CD8-positive, alpha-beta T cell (primary cell): ENCODE measurements at places on chromosomes 3 and 15.

DNA sequence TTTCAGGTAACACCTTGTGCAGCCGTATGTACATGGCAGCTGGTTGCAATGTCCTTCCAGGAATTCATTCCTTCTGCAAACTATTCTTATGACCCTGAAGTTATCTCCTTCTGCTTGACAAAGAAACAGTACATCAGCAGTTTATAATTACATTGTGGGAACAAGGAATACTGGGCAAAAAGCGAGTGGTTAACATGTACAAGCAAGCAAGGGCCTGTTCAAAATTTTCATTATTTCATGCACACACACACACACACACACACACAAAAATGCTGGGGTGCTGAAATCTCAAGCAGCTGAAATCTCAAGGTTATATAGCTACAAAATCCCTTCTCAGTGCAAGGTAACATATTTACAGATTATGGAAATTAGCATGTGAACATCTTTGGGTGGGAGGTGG, 30.7 kb downstream of the GTPBP8 start:
- DNase-seq, result no peak

GRCh38 chr3:143529018-143529478, 319.2 kb downstream of the SLC9A9 start:
- DNase-seq, result peak; percentile 4

DNA sequence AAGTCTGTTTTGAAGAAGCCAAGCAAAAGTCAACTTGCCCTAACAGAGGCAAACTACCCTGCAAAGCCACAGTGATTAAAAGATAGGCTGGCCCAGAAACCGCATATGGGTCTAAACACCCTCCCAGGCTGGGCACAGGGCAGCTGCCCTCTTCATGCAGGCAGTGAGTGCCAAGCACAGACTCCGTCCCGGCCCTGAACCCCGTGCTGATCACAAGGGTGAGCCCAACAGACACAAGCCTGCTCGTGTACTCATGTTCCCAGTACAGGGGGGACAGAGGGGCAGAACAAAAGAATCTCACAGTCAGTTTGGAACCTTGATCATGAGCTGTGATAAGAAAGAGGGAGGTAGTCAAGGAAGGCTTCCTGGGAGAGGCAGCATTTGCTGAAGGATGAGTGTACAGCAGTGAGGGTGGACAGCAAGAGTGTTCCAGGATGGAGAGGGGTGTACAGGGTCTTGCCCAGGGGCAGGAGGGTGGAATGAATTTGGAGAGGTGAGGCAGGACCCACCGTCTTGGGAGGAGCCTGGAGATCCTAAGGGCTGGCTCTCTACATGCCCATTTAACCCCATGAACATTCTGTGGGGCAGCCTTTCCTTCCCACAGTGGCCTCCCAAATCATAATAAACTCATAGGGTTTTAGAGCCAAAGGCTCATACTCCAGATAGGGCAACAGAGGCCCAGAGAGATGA, 43.2 kb upstream of the PRR23E start:
- no peak for DNase-seq

DNA sequence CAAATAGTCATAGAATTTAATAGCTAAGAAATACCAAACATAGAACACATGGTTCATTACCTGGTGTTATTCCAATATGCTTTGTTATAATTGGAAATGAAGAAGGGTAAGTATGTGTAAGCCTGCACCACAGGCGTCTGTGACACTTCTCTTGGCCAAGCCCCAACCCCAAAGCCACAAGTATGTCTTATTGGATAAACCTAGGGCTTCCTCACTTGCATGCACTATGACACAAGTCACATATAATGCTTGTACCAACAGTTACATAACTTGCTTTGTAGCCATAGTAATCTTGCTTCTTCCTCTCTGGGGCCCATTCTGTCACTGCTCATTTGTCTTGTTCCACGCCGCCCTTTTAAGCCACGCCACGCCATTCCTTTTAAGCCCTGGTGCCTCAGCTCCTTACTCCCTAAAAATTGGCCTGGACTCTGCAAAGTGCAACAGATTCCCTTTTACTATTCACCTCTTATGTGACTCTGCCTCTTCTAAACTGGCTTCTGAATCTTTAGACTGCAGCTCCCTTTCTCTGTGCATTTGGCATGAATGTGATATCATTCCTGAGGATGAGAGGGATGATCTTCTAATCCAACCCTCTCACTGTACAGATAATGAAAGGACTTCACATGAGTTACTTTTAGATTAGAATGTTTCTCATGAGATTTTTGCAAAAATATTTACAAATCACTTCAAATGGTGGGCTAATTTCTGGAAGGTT, 48.1 kb upstream of the EPHA3 start:
- DNase-seq, result no peak

DNA sequence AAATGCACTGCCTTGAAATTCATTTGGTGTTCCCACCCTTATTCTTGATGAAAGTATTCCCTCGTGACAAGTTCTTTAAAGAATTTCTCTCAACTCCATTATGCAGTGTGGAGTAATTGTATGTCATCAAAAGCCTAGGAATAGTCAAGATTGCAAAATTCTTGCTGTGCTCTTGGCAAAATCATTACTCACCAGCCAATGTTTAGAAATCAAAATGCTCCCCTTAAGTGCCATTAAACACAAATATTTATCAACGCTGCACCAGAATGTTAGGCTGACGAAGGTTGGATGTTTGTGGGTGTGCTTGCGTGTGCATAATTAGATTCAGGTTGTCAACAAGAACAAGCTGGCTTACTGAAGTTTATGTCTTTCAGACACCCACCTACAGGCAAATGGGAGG, 40.5 kb downstream of the SST start:
- no peak for DNase-seq

- no peak for DNase-seq
Observed at GRCh38 chr3:2099779-2100191, 1.1 kb downstream of the CNTN4 start.

GRCh38 chr15:73560501-73561117, 72.6 kb downstream of the NPTN start:
- DNase-seq, result peak; percentile 66

DNA sequence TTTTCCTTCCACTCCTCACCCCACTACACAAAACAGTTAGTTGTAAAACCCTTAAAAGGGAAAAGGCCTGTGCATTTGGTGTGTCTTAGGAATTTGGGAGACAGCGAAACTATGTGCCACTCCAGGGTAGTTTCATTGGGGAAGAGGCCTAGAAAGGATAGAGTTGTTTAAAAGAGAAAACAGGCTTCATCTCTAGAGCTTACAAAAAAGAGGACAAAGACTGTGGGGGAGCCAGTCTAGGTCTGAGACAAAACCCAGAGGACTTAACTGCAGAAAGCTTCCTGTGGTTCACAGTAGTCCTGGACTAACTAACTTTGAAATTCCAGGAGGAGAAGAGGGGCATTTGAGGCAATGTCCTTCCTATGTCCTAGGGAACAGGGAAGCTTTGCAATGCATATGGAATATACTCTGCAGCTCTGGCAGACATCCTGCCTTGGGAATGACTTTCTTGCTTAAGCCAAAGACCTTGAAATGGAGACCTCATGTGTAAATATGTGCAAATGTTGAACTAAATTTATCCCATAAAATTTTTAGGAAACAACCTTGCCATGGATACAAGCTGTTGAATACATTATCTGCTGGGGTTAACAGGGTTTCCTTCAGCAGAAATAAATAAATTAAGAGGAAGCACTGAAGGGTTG, 159.4 kb downstream of the LSAMP start:
- DNase-seq, result no peak

- DNase-seq, result no peak
Observed at GRCh38 chr3:188264226-188265207, 110.6 kb downstream of the LPP start.

- no peak for DNase-seq
Observed at GRCh38 chr3:147744967-147745366, 335.8 kb downstream of the ZIC1 start.

DNA sequence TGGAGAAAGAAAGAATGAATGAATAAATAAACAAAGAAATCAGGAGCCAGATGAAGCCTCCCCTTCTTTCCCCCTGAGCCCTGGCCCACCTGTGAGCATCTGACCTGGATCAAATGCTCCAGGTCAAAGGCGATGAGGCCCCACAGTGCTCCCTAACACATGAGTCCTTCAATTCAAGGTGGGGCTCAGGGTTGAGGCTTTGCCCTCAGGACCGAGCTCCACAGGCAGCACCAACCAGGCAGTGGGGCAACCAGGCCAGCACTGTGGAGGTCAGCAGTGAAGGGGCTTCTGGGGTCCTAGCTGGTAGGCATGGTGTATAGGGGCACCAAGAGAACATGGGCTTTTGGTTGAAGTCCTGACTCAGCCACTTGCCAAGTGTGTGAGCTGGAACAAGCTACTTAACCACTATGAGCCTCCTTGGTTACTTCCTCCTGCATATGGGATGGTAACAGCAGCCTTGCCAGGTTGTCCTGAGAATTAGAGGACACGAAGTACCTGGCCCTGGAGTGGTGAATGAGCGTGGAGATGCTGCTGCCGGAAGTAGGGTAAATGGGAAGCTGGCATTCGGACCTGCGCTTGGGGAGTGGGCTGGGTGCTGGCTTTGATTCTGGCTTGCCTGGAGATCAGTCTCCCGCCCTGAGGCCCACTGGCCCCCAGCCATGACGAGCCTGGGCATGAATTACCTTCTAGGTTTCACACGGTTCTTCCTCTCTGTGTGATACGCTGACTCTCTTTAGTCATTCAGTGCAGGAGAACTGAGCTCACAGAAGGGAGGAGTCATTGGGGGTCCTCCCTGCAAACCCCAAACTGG, 10.0 kb upstream of the PAQR5 start:
- DNase-seq, result no peak

- DNase-seq, result no peak
Observed at GRCh38 chr3:77271306-77271705, 231.4 kb downstream of the ROBO2 start.

- no peak for DNase-seq
Observed at GRCh38 chr3:170740726-170741591, 129.0 kb downstream of the RPL22L1 start.

DNA sequence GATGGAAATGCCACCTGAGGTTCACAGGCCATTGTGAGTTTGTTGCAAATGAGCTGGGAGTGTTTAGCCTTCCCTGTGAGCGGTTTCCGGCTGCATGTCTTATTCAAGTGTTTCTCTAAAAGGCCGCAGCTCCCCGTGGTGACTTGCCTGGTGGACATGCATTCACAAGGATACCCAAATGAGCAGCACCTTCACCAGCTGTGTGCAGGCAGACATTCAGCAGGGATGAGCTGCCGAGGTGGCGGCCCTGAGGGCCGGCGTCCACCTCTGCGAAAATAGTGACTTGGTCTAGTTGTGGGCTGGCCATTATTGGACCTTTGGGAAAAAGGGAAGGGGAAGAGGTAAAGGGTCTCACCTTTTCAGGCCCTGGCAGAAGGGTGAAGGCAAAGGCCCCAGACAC, 23.4 kb downstream of the SPSB4 start:
- DNase-seq, result no peak

- no peak for DNase-seq
Observed at GRCh38 chr3:126028096-126028495, 55.8 kb downstream of the SLC41A3 start.

DNA sequence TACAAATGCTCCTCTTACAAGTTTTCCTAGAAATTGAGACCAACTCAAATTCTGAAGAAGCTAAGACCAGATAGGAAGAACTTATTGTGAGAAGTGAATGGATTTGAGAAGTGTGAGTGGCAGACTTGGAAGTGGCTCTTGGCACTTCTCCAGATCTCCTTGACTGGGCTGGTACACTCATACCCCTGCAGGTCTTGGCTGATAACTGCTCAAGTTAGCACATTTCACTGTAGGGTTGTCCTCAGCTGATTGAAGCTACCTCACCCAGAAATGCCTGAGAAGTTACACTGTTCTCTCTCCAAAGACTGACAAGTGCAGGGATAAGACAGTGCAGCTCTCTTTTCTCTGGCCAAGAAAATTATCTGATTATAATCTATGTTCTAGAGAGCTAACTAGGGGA, 16.5 kb upstream of the CLDN1 start:
- DNase-seq, result no peak

- no peak for DNase-seq
Observed at GRCh38 chr3:127097072-127097405, 95.9 kb upstream of the PRR23E start.

DNA sequence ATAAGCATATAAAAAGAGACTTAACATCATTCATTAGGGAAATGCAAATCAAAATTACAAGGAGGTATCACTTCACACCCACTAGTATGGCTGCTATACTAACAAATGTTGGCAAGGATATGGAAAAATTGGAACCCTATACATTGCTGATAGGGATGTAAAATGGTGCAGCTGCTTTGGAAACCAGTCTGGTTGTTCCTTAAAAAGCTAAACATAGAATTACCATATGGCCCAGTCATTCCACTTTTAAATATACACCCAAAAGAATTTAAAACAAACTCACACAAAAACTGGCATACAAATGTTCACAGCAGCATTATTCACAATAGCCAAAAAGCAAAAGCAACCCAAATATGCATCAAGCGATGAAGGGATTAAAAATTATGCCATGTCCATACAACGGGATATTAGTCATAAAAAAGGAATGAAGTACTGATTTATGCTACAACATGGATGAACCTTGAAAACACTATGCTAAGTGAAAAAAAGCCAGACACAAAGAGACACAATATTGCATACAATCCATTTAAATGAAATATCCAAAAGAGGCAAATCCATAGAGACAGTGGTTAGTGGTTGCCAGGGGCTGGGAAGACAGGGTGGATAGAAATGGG, 118.3 kb downstream of the OSBPL10 start:
- no peak for DNase-seq

DNA sequence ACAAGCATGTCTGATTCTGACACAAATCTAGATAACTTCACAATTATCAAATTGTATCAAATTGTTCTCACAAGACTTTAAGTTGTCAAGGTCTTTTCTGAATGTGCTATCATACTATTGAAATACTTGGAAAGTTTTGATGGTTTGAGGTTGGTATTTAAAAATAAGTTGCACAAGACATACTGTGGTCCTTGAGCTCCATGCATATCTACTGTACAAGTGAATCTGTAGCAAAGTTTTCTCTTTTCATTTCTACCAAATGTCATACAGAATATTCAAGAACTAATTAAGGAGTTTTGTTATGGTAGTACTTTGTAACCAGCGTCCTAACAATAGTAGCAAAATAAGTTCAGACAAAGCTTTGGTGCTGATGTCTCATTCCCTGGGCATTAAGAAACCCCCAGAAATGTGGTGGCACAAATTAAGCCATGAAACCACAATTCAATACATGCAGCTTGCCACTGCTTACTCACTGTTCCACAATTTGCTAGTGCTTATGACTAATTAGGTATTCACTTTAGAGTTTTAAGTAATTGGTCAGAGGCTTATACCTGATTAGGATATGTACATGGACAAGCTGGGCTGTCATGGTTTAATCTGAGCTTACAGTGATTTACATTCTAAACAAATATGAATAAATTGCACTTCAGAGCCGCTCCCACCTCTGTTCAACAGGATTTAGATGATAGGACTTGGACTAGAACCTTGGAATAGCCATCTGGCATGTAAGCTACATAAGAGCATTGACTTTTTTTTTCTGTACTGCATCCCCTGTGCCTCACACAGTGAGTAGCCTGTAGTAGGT, 8.8 kb downstream of the TBC1D23 start:
- DNase-seq, result no peak

DNA sequence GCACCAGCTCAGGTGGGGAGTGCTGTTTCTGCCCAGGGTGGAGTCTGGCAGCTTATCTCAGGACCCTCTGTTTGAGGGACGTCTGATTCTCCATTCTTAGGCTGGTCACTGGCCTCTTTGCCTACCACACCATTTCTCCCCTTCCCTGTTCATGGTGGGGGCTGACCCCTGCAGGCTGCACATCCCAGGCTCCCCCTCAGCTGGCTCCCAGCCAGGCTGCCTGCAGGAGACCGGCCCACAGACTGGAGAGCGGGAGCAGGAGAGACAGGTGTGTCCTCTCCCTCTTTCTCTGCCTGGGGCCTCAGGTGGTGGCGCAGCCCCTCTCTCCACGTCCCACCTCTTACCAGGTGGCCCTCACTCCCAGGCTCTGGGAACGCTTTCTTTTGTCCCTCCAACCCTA, 60.8 kb downstream of the RAB11A start:
- no peak for DNase-seq
